ENCODE measurements at places on chromosomes 6 and 20. TPM values are rescaled to one million over a fixed set of nuclear protein-coding genes. Genes with fewer than 3 reads are reported as not detected.

Gene GJA1
- total RNA-seq = 339 TPM

Gene NKX2-4
- total RNA-seq = not detected

Gene PBOV1
- not detected for total RNA-seq

Gene DNMT3B
- 0.50 TPM for total RNA-seq

Gene ZNF334
- total RNA-seq = 1.2 TPM
